ENCODE measurements at places on chromosomes 4 and X. TPM values are rescaled to one million over a fixed set of nuclear protein-coding genes. Genes with fewer than 3 reads are reported as not detected.

DNA sequence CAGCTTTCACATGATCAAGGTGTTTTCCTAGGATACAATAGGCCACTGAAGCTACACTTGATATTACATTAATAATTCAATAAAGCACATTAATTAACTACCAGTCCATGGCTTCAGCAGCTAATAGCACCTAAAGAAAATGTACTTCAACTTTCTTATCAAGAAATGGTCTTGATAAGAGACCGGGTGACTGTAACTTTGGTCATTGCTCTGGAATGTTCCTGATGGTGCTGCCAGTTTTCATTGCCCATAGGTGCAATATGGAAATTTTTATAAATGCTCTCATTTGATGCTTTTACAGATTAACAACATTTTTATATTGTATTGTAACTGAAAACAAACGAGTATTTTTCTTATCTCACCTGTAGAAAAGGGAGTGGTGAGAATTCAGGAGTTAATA lies 165.4 kb downstream of the SHROOM3 start:
- H3K4me3 ChIP-seq, result no peak overlapping the region
- H3K27me3 ChIP-seq, result no peaks in the 10 kb centered on the region
- H3K4me1 ChIP-seq, result peaks cover 21% of the 10 kb centered on the region
- H3K27ac ChIP-seq, result no peak overlapping the region
- no peaks in the 10 kb centered on the region for H3K36me3 ChIP-seq

GRCh38 chr4:1318488-1319213 lies 28.4 kb upstream of the UVSSA start:
- no peaks in the 10 kb centered on the region for H3K36me3 ChIP-seq
- no peak for DNase-seq
- peaks cover 5% of the 10 kb centered on the region for H3K4me1 ChIP-seq
- H3K27ac ChIP-seq, result no peak overlapping the region

GRCh38 chr4:176422511-176422910 lies 102.7 kb downstream of the SPCS3 start:
- H3K4me3 ChIP-seq, result no peak overlapping the region
- H3K27ac ChIP-seq, result no peak overlapping the region
- H3K4me1 ChIP-seq, result no peaks in the 10 kb centered on the region
- H3K27me3 ChIP-seq, result no peaks in the 10 kb centered on the region

DNA sequence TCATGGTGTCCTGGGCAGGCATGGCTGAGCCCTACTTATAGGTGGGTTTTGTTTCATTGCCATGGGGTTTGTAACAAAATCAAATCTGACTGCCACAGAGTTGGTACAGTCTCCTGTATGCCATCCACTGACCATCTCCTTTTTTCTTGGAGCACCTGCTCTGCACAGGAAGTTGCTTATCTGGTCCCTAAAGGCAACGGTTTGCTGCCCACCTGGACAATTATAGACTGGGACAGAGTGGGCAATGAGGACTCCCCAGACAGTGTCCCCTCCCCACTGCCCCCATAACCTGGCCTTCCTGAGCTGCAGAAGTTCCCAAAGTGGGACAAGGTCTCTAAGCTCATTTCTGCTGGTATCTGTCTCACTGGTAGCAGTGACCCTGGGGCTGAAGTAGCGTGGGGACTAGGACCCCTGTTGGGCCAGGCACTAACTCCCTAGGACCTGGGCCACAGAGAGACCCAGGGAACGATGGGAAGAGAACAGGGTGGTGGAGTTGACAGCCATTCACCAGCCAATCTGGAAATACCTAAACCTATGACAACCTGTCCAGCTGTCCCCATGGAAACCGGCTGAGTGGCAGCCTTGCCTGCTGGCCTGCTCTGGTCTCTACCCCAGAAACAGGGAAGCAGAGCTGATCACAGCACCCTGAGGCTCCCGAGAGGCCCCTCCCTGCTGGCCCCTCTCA lies 64.7 kb downstream of the WFS1 start:
- DNase-seq, result no peak
- H3K27ac ChIP-seq, result no peak overlapping the region
- no peaks in the 10 kb centered on the region for H3K27me3 ChIP-seq
- H3K4me1 ChIP-seq, result no peaks in the 10 kb centered on the region
- H3K36me3 ChIP-seq, result no peaks in the 10 kb centered on the region
- H3K4me3 ChIP-seq, result no peak overlapping the region

DNA sequence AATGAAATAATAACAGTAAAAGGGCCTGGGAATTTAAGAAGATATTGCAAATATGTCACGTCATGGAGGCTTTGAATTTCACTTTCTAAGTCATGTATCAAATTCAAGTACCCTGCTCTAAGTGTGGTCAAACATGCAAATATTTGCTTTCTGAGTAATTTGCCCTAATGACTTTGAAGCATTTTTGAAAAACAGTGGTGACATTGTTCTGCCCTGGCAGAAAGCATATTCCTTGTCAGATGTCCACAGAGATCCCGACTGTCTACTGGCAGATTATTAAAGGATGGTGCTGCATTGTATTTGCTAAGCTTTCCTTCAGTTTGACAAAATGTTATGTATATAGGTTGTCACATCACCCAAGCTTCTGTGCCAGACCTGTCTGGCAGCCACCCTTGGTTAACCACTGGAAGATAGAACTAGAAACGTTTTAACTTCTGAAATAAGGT lies 92.5 kb downstream of the ANK2 start:
- no peaks in the 10 kb centered on the region for H3K27me3 ChIP-seq
- H3K4me1 ChIP-seq, result peaks cover 6% of the 10 kb centered on the region
- H3K36me3 ChIP-seq, result no peaks in the 10 kb centered on the region
- no peak overlapping the region for H3K4me3 ChIP-seq
- peak; percentile 47 for DNase-seq

DNA sequence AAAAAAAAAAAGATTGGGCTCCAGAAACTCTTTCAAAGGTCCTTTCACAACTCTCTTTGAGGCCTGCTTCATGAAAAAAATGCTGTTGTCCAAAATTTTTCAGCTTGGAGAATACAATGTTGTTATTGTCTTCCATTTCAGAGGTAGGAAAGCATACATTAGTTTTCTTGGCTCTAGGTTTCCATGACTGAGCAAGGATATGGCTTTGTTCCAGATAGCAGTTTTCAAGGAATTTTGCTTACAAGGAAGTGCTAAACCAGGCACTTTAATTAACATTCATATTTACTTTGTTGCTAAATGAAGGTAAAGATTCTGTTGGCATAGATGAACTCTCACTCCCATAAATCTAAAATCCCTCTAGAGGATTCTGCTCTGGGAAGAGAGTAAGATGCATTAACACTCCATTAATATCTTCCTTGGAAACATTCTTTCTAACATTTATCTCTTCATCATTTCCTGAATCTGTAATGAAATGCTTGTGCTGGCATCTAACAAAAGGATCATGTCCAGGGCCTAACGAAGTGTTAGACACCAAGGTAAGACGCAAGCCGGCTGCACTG lies 118.4 kb downstream of the COL25A1 start:
- H3K27ac ChIP-seq, result no peak overlapping the region
- no peak for DNase-seq
- no peak overlapping the region for H3K4me3 ChIP-seq
- H3K27me3 ChIP-seq, result no peaks in the 10 kb centered on the region
- H3K36me3 ChIP-seq, result no peaks in the 10 kb centered on the region

Gene ADRA2C
- not detected for total RNA-seq

Gene TEC
- 6.6 TPM for total RNA-seq

Gene DSPP
- total RNA-seq, result not detected

Gene CXCL11
- total RNA-seq, result not detected

Gene SHROOM4
- total RNA-seq, result 1.1 TPM

Measured in PC-9 (cell line).